ENCODE measurements at places on chromosomes 3 and 15.

- DNase-seq: no peak
Observed at GRCh38 chr15:92159481-92159880, 234.2 kb upstream of the ST8SIA2 start.

DNA sequence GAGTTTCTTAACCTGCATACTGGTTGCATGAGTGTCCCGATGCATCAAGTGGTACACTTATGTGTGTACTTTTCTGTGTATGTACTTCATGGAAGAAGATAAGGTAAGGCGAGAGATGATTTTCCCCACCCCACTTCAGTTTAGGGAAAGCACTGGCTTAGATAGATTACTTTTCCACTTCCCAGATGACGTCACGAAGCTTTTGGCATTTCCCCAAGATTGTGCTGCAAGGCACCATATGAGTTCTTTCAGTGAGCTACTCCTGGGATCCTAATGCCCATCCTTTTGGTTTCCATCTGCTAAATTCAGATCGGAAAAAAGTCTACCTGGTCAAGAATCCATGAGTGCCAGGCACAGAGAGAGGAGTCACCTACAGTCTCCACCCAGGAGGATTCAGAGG is 4.5 kb downstream of the IL17RB start:
- no peak for DNase-seq

DNA sequence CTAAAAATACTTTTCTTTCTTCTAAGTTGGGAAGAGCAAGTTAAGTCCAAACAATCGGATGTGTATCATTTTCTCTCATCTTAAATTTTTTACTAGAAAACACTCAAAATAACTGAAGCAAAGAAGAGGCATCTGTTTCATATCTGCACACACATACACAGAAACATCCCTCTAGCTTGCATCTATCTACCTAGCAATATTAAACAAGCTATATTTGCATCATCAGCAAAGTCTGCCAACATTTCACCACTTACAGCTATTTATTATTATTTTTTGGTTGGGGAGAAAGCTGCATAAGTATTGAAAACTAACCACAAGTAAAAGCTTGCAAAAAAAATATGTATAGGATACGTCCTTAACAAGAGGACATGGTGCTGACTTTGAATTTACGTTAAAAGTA is 1.9 kb downstream of the GOLIM4 start:
- DNase-seq: no peak

DNA sequence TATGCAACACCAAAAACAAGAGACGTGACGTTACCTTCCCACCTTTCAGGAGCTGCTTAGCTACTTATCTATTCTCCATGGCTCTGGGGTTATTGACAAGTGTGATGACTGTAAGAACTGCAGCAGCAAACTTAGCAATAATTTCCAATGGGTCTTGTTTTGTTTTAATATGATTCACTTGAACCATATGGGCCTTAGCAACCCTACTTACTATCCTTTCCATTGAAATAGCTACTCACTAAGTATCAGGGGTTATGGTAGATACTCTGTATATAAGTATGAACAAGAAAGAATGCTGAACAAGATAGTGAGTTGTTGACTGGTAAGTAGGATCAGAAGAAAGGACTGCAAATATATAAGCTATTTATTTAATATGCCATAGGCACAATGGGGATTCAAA is 69.3 kb upstream of the BBX start:
- DNase-seq: no peak

- DNase-seq: no peak
Observed at GRCh38 chr3:45567730-45568172, 26.8 kb upstream of the LIMD1 start.

- no peak for DNase-seq
Observed at GRCh38 chr3:5017925-5018531, 38.8 kb downstream of the BHLHE40 start.

- DNase-seq: no peak
Observed at GRCh38 chr15:90646662-90647305, 70.4 kb upstream of the BLM start.

DNA sequence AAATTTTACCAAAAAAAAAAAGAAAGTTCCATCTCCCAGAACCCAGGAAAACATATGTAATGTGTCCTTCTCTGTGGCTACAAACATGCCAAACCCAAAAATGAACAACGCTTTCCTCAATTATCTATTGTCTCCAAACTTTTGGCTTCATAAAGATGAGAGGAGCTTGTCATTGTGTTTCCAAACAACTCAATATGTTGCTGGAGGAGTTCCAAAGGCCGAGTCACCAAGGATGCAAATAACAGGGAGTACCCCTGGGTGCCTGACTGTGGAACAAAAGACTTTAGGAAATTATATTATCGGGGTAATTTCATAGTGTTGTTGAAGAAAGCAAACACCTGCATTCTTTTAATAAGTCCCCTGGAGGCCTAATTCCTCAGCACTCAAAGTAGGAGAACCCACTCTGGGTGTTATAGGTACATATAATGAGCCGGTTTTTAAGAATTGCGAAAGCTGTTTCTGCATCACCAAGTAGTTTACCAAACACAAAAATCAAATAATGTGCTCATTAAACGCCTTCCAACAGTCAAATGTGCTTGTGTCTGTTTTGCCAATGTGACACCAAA is 206.3 kb upstream of the PRICKLE2 start:
- DNase-seq: no peak

- DNase-seq: no peak
Observed at GRCh38 chr15:70264738-70265465, 167.2 kb upstream of the TLE3 start.

GRCh38 chr3:189169728-189170127 is 2.0 kb upstream of the TPRG1 start:
- DNase-seq: no peak

DNA sequence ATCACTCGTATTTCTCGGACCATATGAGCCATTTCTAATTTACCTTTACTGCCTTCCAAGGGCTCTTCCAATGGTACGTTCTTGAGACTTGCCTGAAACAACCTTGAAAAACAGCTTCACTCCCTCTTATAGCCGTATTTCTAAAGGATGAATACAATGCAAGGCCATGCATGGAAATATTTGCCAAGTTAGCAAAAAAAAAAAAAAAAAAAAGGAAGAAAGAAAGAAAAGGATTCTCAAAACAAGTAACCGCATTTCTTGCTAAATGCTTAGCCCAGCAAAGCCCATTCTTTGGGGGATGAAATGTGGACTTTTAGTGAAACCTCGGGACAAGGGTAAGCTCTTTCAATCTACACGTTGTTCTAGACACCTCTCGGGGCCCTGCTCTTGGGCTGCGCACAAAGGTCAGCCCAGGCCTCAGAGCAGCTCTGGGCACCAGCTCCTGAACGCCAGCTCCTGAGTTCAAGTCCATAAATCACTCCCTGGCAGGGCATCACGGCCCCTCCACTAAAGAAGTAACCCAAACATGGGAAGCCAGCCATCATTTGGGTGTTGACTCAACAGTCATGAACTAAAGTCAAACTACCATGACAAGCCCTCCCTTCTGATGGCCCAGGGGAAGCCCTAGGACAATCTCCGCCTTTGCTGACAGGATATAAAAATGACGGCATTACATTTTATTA is 132.7 kb downstream of the ADAMTS17 start:
- no peak for DNase-seq

- no peak for DNase-seq
Observed at GRCh38 chr3:186589121-186589520, 18.6 kb downstream of the DNAJB11 start.

DNA sequence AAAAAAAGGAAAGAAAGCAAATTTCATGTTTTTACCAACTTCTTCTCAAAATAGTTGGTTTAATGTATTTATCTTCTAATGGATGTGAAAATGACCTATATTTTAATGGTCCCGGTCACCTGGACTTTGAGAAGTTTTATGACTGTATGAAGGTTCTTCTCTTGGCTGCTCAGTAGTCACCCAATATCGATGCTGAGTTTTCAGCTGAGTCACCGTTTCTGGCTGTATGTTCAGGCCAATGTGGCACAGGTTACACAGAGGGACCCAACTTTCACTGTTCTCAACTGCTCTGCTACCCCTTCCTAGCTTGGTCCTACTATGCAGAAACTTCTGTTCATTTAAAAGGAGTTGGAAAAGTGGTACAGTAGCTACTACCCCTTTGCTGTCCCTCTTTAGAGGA is 25.8 kb downstream of the VGLL3 start:
- no peak for DNase-seq

DNA sequence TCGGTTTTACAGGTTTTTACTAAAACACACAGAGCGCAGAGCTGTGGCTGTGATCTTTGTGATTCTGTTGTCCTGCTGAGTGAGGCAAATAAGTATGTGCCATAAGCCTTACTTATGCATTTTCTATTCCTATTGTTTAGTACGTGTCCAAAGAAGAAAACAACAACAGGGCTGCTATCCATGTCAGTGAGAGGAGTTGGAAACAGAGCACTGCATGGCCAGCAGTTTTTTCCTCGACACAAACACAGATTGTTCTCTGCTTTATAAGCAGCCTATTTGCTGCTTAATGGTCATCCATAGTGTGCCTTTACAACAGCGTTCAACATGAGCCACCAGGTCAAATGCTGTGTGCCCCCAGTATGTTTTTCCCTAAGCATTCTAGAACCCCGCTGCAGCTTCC is 79.8 kb downstream of the SHQ1 start:
- no peak for DNase-seq

- no peak for DNase-seq
Observed at GRCh38 chr15:83914906-83915305, 261.0 kb downstream of the ADAMTSL3 start.

DNA sequence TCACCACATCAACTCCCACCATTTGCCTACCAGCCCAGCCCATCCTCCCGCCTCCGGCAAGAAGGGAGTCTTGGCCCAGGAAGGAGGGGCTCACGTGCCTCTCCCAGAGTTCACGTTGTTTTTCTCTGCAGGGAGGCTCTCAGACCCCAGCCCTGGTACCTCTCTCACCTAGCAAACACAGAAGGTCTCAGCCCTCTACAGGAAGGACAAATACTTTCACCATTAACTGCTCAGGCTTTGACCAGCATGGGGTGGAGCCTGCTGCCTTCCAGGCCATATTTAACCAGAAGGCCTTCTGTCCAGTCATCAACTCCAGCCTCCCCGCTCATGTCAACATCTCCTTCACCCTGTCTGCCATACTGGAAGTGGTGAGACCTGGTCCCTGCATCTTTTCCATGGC is 19.0 kb upstream of the HTR3E start:
- DNase-seq: no peak

GRCh38 chr15:89171136-89172072 is 50.0 kb downstream of the RLBP1 start:
- no peak for DNase-seq

- no peak for DNase-seq
Observed at GRCh38 chr3:81760215-81760614, 1.2 kb downstream of the GBE1 start.

DNA sequence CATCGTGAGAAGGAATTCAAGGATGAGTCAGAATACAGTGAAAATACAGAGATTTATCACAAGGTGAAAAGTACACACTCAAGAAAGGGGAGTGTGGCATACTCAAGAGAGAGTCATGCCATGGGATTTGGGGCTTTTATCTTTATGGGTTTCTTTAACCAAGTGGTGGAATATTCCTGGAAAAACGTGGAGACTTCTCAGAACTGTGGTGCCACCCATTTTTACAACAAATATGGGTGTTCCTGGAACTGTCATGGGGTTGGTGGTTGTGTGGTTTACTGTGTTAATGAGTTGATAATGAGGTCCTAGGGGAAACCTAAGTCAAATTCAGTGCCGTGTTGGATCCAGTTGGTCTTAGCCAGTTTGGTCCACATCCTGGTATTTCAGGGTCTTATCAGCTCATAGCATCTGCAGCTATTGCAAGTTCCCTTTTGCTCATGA is 497.2 kb downstream of the GABRG3 start:
- no peak for DNase-seq

- DNase-seq: no peak
Observed at GRCh38 chr15:99324082-99324620, 72.9 kb downstream of the LRRC28 start.

DNA sequence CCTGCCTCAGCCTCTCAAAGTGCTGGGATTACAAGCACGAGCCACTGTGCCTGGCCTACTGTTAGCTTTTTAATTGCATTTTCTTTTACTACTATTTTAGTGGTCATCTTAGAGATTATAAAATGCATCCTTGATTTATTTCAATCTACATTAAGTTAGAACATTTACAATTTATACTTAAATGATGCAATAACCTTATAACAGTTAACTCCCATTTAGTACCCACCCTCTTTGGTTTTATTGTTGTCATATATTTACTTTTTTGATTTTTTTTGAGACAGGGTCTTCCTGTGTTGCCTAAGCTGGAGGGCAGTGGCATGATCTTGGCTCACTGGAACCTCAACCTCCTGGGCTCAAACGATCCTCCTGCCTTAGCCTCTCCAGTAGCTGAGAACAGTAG is 77.3 kb downstream of the PPCDC start:
- no peak for DNase-seq

DNA sequence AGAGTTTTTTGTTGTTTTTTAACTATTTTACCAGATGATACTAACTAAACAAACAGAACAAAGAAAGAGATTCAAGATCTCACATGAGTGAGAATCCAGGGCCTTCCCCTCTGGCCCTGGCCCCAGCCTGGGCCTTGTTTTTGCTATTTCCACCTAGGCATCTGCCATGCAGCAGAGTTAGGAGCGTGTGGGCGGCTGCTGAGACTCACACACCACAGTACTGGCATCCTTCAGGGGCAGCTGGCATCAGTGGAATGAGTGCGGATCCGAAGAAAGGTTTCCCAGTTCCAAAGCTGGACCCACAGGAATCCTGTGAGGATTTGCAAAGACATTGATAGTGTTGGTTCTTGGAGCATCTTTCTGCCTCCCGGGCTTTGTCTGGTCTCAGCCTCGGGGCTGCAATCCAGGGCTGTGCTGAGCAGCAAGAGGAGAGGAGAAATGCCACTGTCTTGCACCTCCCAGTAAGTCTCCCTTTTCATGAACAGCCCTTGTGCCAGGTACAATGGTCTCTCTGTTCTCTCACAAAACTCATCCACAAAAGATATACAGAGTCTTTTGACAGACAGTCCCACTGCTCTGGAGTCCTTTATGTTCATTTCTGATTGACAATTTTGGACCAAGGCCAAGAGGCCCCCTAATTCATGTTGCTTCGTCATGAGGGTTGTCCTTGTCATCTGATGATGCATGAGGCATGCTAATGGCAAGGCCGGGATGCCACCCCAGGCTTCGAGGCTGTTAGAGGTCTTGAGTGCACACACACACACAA is 46.6 kb downstream of the APH1B start:
- no peak for DNase-seq

DNA sequence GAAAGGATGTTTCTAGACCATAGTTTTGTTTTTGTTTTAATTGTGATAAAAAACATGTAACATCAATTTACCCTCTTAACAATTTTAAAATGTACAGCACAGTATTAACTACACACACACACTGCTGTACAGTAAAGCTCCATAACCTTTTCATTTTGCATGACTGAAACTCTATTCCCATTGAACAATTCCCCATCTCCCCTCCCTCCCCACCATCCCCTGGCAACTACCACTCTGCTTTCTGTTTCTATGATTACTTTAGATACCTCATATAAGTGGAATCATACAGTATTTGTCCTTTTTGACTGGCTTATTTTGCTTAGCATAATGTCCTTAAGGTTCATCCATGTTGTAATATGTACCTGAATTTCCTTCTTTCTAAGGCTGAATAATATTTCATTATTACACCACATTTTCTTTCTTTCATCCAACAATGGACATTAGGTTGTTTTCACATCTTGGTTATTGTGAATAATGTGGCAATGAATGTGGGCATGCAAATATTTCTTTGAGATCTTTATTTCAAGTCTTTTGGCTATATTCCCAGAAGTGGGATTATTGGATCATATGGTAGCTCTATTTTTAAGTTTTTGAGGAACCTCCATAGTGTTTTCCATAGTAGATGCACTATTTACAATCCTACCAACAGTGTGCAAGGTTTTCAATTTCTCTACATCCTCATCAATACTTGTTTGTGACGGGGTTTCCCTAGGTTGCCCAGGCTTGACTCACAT is 10.7 kb downstream of the CHST14 start:
- DNase-seq: no peak

Data from cortex of kidney (tissue), 1 donor.